CD4-positive, alpha-beta T cell treated with Interleukin-17A for 1 hour (primary cell): ENCODE measurements at places on chromosomes 11 and 22.

DNA sequence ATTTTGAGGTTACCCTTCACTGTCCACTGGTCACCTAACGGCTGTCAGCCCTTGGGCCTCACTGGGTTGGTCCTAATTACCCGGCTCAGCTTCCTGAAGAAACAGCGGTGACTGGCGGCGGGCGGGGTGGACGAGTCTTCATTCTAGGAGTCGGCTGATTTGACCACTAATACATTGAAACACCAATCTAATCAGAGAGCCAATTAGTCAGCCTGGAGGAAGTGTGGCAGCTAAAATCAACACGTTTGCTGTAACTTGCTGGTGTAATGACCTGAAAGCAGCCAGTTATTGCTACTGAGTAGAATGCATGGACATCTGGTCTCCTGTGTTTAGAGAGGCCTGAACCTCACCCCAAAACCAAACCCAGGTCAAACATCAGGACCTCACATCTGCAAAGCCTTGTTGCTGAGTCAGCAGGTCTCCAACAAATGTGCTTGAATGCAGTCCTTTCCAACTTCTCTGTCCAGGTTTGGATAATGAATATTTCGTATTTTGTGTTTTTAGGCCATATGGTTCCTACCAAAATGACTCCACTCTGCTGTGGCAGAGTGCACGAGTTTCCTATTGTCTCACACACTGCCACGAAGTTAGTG is 496.4 kb downstream of the BRD1 start:
- no peak for DNase-seq

DNA sequence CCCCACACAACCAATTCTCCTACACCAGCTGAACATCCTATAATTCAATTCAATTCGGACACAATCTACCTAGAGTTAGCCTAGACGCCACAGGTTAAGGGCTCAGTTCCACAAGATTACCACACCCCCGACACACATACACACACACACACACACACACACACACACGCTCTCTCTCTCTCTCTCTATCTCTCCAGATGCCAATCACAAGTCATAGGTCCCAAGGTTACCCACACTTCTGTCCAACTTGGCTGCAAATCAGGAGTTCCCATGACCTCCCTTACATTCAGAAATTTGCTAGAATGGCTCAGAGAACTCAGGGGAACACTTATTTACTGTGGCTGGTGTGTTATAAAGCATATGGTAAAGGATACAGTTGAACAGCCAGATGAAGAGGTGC is 204.0 kb downstream of the DBX1 start:
- no peak for DNase-seq

DNA sequence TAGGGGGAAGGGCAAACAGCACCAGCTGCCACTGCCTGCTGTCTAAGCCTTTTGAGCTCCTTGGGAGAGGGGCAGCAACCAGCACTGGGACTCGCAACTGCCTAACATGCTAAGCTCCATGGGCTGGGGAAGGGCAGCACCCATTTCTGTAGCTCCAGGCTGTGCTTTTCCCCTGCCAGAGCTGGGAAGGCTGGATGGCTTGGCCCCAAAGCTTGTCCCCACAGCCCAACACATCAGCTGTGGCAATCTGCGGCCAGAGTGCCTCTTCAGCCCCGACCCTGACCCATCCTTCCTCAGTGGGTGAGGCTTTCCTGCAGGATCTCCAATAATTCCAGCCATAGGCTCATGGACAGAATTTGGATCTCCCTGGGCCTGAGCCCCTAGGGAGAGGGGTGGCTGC is 551.3 kb downstream of the TMEM135 start:
- no peak for DNase-seq

DNA sequence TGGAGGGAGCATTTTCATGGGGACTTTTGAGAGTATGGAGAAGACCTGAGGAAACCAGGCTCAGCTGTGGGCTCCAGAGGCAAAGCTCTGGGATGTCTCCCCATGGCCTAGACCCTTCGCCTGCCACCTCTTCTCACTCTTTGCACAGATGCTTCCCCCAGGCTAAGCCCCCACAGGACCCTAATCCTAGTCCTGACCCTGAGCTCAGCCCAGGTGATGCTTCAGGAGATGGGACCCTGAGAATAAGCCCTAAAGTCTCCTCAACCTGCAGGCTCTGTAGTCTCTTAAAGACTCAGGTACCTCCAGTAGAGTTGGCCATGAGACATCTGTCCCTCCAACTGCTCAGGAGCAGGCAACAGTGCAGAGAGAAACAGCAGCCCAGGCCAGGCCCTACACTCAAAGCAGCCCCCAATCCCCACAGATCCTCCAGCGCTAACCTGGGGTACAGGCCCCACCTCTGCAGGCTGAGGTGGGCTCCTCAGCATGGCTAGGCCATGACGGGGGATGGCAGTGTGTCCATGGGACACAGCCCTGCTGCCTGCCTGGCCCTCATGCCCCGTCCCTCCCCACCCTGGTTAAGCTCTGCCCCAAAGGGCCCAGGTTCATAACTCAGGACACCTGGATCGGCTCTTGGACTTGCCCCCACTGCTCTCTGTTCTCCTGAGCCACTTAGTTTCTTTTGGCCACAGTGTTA is 39.4 kb downstream of the GGTLC2 start:
- DNase-seq: no peak
